Esophagus squamous epithelium (tissue), 5 donors: ENCODE measurements at places on chromosomes 13 and 19.

DNA sequence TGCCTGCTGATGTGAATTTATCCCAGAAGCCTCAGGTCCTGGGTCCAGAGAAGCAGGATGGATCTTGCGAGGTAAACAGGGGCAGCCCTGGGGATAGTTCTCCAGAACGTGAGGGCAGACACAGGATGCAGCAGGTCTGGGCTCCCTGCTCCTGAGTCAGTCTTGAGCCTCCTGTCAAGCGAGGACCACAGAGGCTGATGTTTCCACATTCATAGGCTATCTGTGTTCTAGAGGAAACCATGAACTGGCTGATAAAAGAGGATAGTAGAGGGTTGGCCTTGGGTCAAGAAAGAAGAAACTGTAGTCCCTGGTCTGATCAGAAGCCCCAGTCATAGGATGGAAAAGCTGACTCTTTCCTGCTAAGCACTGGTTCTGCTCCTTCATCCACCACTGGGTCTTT is 2.2 kb downstream of the ZNF175 start:
- no peak for DNase-seq

DNA sequence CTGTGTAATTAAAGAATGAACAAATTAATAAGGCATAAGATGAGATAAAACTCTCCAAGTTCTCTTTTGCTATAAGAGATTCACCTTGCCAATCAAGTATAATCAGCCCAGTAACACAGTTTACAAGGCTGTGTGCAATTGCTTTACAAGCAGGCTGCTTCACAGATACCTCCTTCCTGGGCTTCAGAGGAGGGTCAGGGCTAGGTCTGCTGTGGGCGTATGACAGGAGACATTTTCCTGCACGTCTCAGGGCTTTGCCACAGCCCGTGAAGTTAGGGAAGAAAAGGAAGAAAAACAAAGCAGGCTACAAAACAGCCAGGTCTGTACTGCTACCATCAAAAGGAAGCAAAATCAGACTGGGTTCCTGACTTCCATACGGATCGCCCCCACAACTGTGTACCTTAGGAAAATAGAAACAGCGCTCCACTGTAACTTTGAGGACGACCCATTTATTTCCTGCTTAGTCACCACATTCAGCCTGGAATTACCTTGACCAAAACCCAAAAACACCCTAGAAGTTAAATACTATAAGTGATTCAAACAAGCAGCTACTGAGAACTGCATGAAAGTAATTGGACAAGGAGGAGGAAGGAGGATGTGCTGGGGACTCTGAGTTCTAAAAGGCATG is 12.4 kb downstream of the EFNB2 start:
- no peak for DNase-seq

DNA sequence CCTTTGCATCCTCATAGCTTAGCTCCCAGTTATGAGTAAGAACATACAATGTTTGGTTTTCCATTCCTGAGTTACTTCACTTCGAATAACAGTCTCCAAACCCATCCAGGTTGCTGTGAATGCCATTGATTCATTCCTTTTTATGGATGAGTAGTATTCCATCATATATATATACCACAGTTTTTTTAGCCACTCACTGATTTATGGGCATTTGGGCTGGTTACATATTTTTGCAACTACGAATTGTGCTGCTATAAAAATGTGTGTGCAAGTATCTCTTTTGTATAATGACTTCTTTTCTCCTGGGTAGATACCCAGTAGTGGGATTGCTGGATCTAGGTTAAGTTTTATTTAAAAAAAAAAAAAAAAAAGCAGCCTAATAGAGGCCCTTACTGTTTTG is 14.1 kb downstream of the TNFRSF19 start:
- no peak for DNase-seq

GRCh38 chr13:25708268-25708667 is 336.5 kb downstream of the ATP8A2 start:
- no peak for DNase-seq

GRCh38 chr13:20230913-20231838 is 943 bp downstream of the GJB6 start:
- DNase-seq, result no peak

DNA sequence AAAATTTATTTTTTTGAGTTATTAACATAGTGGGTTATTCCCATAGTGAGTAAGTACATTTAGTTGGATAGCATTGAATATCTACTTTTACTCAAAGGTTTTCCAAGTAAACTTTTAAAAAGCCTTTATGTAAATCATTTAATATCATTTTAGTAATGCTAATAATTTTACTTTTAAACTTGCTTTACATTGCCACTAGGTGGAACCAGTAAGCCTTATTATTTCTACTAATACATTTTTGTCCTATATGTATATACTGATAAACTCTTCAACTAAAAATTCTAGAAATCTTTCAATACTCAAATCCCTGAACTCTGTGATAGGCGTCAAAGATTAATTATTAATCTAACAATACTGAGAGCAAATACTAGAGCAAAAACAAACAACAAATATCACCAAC is 1709.2 kb upstream of the PCDH20 start:
- no peak for DNase-seq

DNA sequence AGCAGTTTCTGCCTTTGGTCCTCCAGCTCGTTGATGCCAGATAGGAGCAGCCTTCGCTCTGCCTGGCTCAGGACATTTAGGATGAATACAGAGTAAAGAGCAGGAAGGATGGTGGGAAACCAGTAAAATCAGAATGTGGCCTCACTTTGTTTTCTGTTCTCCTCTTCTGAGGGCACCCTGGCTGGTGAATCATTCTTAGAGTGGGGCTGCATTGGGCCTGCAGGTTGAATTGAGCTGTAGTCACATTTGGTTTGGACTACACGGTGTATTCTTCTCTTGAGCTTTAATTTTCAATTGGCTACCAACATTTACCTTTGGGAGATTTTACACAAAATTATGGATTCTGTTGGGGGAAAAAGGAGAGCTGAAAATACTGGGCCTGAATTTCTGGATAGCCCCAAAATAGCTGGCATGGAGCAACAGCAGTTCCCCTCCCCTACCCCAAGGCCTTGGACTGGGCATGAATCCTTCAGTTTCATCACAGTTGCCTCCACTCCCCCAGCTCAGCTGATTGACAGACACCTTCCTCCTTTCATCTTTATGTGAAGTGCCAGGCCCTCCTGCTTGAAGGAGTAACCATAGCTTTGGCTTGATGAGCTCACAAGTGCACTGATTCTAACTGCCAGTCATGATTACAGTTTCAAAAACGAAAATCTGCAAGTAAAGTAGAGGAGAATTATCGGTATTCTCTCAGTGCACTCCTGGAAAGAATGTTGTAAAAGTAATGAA is 24.3 kb downstream of the ERCC5 start:
- DNase-seq, result no peak

- no peak for DNase-seq
Measured at GRCh38 chr13:30224732-30225131, 82.6 kb downstream of the KATNAL1 start.

GRCh38 chr13:76738616-76739015 is 147.6 kb downstream of the KCTD12 start:
- DNase-seq, result no peak

- DNase-seq, result no peak
Measured at GRCh38 chr19:16899566-16900075, 10.8 kb downstream of the F2RL3 start.

- DNase-seq, result no peak
Measured at GRCh38 chr19:5117421-5117820, 148.5 kb downstream of the KDM4B start.

GRCh38 chr13:35514801-35515502 is 38.5 kb upstream of the MAB21L1 start:
- DNase-seq, result no peak

GRCh38 chr19:41269055-41269454 is 4.9 kb downstream of the HNRNPUL1 start:
- no peak for DNase-seq

- no peak for DNase-seq
Measured at GRCh38 chr19:44626048-44626624, 12.8 kb downstream of the IGSF23 start.

- no peak for DNase-seq
Measured at GRCh38 chr19:47644743-47645482, 36.0 kb downstream of the BICRA start.

GRCh38 chr13:93534181-93534700 is 307.6 kb downstream of the GPC6 start:
- no peak for DNase-seq

GRCh38 chr13:80083853-80084676 is 256.9 kb downstream of the SPRY2 start:
- no peak for DNase-seq

DNA sequence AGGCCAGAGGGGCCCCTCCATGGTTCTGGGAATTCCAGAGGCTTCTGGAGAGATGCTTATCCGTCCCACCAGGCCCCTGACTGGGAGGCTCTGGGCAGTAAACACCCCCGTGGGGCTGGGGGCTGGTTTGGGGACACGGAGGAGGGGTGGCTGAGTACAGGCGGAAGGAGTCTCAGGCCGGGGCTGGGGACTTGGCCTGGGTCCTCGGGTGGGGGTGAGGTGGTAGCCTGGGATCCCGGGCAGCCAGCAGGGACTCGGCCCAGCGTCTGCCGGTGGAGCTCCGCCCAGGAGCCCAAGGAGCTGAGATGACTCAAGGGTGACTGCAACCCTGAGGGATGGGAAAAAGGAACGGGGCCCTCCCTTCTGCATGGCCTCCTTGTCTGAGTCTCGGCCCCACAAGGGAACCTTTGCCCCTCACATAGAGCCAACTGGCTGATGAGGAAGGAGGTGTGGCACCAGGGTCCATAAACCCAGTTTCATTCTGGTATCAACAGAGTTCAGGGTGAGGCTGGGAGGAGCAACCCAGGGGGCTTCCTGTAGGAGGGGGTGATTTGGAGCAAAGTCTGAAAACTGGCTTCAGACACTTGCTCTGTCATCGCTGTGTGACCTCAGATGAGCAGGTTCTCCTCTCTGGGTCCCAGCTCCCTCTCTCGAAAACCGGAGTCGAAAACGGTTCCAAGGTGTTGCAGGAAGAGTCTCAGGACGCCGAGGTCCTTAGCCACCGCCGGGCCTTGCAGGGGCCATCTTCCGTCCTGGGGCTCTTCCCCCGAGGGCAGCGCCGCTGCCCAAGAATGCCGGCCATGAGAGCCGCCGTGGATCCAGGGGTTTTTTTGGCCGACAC is 809 bp downstream of the MISP start:
- no peak for DNase-seq

DNA sequence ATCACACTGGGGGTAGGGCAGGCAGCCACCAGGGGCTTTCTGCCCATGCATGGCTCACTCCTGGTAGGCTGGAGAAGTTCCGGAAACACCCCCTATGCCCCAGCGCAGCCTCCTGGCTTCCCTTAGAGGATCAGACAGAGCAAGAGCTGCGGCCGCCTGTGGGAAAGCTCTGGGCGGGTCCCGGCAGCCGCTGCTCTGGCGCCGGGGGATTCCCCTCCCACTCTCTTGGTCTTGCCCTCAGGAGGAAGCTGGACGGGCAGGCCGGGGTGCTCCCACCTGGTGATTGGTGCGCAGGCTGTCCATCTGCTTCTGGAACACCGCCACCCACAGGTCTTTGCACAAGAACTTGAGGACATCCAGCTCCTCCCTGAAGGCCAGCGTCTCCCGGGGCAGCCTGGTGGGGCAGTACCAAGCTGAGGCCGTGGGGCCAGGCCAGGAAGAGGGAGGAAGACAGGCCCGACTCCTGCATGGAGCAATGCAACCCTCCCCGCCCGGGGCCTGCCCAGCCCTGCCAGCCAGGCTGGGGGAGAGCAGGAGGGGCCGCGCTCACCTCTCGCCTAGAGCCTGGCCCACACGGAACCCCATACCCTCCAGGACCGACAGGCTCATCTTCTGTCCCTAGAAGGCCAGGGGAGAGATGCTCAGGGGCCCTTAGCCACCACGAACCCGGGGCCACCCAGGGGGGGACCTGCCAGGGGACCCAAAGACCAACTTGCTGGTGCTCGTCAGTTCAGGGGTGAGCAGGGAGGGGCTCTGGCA is 4.0 kb upstream of the NKPD1 start:
- no peak for DNase-seq

- DNase-seq, result no peak
Measured at GRCh38 chr19:17445526-17446165, 2.8 kb downstream of the TMEM221 start.

- DNase-seq, result no peak
Measured at GRCh38 chr19:35551091-35551810, 5.8 kb downstream of the TMEM147 start.

- no peak for DNase-seq
Measured at GRCh38 chr19:38708413-38709024, 35.8 kb downstream of the CAPN12 start.

DNA sequence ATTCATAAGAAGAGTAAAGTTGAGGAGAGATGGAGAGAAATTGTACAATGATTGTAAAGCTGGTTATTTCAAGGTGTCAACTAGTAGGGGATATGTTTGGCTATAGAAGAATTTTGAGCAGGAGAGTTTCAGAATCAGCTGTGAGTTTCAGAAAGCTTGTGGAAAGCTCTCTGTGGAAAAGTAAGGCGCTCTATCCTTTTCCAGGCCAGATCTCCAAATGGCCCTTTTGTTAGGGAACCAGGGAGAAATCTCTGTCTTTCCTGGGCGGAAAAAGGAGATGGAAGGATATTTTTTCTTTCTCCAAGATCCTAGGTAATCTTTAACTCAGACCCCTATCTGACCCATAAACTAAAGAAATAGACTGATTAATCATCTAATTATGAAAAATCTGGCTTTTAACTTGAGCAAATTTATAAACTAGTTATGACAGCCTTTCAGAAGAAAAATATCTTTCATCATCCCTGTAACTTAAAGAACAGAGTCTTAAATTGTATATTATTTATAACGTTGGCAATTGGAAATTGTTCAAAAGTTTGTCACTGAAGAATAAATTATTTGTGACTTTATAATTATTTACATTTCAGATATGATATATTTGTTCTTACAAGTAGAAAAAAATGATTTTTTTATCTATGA is 34.5 kb downstream of the SPRY2 start:
- no peak for DNase-seq

DNA sequence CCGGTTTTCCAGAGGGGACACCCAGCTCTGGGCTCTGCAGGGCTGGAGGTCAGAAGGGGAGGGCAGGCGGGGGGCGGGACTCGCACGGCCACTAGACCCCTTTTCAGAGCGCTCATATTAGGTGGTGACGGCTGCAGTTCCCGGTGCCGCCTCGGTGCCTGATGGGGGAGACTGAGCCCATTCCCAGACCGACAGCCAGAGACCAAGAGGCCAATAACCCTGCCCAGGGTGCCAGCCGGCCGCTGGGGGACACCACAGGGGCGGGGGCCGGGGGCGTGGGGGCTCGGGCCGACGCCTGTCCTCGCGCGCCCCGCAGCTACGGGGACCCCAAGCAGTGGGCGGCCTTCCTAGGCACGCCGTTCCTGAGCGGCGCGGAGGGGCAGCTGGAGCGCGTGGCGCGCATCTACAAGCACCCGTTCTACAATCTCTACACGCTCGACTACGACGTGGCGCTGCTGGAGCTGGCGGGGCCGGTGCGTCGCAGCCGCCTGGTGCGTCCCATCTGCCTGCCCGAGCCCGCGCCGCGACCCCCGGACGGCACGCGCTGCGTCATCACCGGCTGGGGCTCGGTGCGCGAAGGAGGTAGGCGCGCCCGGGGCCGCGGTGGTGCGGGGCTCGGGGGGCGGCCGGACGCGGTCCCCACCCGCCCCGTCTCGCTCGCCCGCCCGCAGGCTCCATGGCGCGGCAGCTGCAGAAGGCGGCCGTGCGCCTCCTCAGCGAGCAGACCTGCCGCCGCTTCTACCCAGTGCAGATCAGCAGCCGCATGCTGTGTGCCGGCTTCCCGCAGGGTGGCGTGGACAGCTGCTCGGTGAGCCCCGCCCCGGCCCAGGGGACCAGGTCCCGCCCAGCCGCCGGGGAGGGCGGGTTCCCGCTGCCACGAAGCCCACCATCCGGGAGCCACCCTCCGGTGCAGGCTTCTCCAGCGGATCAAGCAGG is 2.4 kb downstream of the TIMM13 start:
- no peak for DNase-seq

GRCh38 chr19:7506385-7507328 is 9.2 kb upstream of the ZNF358 start:
- DNase-seq, result peak; percentile 32
